ENCODE measurements at places on chromosomes 5 and 9.

DNA sequence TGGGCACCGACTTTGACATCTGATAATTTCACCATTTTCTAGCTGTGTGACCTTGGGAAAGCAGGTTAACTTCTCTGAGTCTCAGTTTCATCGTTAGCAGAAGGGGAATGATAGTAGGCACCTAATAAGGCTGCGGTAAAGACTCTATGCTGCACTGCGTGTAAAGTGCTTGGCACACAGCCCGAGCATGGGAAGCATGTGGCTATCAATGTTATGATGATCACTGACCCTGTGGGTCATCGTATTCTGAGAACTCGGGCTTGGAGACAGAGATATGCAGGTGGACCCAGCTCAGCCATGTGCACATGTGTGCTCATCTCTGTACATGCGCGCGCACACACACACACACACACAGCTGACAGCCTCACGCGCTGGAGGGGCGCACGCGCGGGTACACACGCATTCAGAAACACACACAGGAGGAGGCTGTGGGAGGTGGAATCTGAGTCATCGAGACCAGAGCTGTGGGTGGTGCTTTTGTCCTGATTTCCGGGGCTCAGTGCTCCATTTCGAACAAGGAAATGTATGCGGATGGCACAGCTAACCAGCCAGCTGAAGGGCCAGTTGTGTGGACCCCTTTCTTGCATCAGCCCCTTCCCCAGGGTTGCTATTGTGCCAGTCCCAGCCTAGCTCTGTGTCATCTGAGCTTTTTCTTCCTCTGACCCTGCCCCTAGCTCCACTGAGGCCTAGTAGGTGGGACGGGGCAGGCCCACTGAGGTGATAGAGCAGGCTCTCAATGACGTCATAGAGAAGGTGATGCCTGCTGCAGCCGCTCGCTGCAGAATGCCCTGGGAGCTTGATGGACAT is 11.1 kb upstream of the ARAP3 start:
- DNase-seq: no peak

- no peak for DNase-seq
Observed at GRCh38 chr5:119070578-119070827, 384 bp upstream of the DMXL1 start.

- DNase-seq: no peak
Observed at GRCh38 chr5:1008451-1009358, at the start of gene NKD2. Gene NKD2 (plus strand): TSS chr5:1008802. CDS start chr5:1009058, 256 bp downstream.

DNA sequence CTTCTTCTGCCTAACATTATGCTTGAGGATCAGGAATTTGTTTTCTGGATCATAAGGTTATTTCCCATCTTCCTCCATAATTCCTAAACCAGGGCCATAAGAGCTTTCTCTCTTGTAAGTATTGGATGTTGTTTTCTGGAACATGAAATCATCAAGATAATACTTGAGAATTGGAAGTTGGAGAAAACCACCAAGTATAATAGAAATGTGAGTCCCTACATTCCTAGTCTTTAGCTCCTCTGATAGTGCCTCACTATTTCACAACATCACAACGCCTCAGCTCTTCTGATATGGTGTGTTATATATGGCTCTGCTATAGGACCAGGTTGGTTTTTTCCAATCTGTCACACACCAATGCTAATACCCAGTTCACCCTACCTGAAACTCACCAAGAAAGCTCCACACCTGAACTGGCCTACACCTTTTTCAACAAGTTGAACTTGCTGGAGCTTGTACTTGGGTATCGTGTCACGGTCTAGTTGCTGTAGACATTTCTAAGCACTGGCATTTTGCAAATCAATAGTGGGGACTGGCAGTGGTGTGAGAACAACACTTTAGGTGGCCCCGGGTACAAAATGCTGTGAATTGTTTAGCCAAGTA is 141.1 kb downstream of the ACTBL2 start:
- no peak for DNase-seq

DNA sequence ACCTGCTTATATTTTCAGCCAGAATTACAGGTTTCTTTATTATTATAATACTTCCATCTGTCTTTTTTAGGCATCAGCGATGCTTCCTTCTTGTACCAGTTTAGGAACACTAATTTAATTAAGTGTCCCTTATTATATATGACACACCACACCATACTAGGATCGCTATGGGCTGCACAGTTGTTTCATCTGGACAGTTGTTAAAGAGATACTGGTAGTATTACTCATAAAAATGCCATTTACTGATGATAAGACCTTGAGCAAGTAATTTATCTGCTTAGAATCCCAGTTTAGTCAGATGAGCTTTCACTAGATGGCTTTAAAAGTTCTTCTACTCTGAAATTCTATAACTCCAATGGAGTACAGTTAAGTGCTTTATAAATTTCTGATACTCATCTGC is 17.1 kb downstream of the ARSK start:
- no peak for DNase-seq

DNA sequence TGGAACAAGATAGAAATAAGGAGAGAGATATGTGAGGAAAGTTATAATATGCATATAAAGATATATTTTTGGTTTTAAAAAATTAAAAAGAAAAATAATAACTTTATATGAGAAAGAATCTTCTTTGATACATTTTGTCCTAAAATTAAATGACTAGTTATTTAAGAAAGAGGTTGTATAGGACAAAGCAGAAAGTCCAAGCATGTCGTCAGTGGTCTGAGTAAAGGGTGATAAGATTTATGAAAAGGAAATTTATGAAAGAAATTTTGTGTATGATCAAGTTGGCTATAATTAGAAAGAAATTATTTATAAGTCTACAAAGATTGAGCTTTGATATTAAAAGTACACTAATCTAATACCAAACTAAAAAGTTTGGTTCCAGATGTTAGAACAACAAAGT is 32.0 kb downstream of the GTF3C4 start:
- DNase-seq: no peak

Data from bone marrow (tissue), 2 donors.